ENCODE measurements at places on chromosomes 12 and 14. TPM values are rescaled to one million over a fixed set of nuclear protein-coding genes. Genes with fewer than 3 reads are reported as not detected.

Gene IL22
- not detected for total RNA-seq

Gene KRT78
- total RNA-seq, result not detected

Gene KRT75
- total RNA-seq, result not detected

Gene PPP4R4
- 2.6 TPM for total RNA-seq

Gene ISCA2
- 27.4 TPM for total RNA-seq

Gene AICDA
- total RNA-seq, result 0.43 TPM

Gene CAND1
- 152 TPM for total RNA-seq

Data from activated naive CD4-positive, alpha-beta T cell treated with anti-CD3 and anti-CD28 coated beads, Interleukin-2, amount 10 ng/mL, durations not matched to agents 5 hours and 36 hours (primary cell).